Kidney glomerular epithelial cell (primary cell): ENCODE measurements at places on chromosomes 6 and 20.

DNA sequence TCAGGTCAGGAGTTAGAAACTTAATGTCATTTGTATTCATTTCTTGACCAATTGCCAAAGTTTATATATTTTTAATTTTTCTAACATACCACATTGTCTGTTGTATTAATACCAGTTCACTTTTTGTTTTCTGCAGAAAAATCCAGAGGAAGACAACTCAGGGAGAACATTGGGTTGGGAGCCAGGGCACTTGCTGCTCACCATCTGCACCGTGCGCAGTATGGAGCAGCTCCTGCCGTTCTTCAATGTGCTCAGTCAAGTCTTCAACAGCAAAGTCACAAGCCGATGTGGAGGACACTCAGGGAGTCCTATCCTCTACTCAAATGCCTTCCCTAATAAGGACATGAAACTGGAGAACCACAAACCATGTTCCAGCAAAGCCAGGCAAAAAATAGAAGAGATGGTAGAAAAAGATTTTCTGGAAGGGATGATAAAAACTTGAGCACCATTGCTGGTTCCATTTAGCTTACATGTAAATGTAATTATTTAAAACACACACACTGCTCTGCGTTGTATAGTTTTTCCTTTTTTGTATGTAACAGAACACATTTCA lies 25.3 kb downstream of the PGM3 start:
- no peak for DNase-seq

- no peak for DNase-seq
Measured at GRCh38 chr6:3244003-3244831, 14.5 kb upstream of the PSMG4 start.

GRCh38 chr6:162854228-162854627 lies 126.5 kb downstream of the PACRG start:
- peak; percentile 53 for DNase-seq

DNA sequence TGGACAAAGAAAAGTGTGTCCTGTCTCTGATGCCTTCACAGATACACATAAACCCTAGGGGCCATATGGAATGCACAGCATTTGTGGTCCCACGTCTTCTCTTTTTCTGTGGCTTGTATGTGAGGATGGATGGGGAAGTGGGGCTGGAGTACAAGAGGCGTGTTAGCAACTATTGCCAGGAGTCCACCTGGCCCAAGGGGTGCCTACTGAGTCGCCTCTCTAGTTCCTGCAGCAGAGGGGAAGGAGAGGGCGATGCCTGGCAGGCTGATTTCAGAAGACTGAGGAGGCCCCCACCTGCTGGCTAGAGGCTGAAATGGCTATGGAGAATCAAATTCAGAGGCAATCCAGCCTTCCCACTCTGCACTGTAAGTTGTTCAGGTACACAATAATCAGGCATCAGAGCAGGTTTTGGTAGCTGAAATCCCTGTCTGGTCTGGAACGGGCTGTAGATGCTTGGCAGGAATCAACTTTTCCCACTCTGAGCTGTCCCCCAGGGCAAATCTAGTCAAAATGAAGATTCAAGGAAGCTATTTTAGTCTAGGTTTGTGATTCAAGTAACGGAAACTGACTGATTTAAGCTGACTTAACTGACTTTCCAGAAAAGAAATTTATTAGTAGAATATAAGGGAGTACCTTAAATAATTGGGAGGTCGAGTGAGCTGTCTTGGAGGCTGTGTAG lies 14.9 kb upstream of the PPARD start:
- peak; percentile 30 for DNase-seq

GRCh38 chr6:5302220-5302946 lies 41.1 kb downstream of the FARS2 start:
- peak; percentile 58 for DNase-seq

DNA sequence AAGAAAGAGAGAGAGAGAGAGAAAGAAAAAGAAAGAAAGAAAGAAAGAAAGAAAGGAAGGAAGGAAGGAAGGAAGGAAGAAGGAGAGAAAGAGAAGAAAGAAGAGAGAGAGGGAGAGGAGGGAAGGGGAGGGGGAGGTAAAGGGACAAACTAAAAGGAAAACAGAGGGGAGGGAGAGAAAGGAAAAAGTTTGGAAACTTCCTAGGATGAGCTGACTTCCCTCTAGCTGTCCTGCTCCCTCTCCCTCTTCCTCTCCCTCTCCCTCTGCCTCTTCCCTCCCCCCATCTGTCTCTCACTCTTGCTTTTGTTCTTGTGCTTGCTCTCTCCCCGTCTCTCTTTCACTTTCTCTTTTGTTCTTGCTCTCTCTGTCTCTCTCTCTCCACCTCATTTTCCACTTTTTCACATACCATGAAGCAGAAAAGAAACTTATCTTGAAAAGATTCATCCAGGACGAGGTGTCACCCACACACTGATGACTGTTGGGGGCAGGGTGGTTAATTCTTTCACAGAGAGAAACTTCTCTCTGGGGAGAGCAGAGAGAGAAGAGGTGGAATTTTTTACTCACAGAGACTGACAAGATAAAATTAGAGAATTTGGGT lies 56.4 kb upstream of the DUSP22 start:
- peak; percentile 13 for DNase-seq
